ENCODE measurements at places on chromosomes 11 and 22.

DNA sequence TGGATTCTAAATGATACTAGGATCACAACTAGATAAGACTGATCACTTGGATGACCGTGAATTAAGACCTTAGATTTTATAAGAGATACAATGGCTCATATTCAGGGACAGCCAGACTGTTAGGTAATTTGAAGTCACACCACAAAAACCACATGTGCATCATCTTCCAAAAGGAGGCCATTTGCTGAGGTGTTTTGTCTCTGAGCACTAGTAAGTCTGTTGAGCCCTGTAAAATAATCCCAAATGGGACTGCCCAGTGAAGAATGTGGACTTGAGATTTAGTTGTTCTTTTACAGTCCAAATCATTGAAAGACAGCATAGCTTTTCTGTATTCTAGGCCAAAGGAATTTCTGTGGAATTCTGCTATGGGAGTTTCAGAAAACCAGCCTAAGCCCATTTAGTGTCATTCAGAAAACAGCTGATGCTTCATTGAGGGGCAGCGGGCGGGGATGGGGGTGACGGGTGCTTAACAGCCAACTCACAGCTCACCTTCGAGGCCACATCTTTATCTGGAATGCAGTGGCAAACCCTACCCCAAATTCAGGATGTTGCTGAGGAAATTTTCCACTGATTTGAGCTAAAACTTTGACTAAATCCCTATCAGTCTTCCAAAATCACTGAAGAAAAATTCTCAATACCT, 80.1 kb upstream of the BIRC3 start:
- DNase-seq: no peak

- no peak for DNase-seq
Measured at GRCh38 chr11:77072851-77073327, 6.1 kb downstream of the CAPN5 start.

GRCh38 chr11:69296890-69297786, 3.2 kb downstream of the MYEOV start:
- DNase-seq: peak; percentile 91

DNA sequence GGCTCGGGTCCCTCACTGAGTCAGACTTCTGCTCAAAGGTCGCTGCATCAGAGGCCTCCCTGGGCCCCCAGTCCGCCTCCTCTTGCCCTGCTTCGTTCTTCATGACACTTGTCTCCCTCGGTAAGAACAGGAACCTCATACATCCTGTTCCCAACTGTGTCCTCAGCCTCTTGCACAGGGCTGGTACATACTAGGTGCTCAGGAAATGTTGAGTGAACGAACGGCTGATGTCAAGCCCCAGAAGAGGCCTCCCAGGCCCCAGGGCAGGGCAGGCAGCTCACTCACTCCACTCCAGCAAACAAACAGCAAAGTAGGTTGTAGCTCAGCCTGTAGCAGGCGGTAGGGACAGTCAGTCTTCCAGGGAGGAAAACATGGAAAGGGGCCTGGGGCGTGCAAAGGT, 17.2 kb downstream of the SYNGR1 start:
- no peak for DNase-seq

GRCh38 chr11:123434262-123434661, 4.2 kb downstream of the GRAMD1B start:
- no peak for DNase-seq

GRCh38 chr11:69823641-69824265, 4.5 kb upstream of the FGF3 start:
- DNase-seq: no peak

- DNase-seq: no peak
Measured at GRCh38 chr11:11211888-11212287, 141.2 kb downstream of the CSNK2A3 start.

DNA sequence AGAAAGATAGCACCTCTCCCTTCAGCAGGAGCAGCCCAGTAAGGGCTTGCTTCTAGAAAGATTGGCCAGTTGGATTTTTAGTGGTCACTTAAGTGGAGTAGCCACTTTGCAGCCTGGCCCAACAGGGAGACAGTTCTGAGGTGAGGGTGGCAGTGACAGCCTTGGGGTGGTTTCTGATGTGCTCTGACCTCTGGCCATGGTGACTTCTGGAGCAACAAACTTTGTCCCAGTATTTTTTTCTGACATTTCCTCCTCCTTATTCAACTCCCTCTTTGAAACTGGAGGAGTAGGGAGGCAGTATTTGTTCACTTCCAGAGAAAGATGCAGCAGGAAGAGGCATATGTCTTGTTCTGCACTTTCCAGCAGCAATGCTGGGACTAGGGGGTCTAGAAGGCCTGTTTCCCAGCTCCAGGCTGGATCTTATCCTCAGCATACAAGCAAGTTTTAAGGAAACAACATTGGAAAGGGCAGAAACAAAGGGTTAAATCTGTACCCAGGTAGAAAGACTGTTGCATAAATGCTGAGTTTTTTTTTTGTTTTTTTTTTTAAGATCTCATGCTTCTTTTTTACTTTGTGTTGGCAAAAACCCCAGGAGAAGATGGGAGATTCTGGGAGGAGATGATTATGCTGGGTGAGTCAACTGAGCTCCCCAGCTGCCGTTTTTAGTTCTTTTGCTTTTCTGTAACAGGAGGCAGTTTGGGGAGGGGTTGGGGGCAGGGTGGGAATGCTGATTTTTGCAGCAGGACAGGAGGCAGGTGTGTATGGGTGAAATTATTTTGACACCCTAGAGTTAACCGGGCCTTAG, 37.2 kb downstream of the RCOR2 start:
- DNase-seq: no peak

GRCh38 chr11:63554877-63555223, 8.3 kb downstream of the PLAAT2 start:
- DNase-seq: no peak

DNA sequence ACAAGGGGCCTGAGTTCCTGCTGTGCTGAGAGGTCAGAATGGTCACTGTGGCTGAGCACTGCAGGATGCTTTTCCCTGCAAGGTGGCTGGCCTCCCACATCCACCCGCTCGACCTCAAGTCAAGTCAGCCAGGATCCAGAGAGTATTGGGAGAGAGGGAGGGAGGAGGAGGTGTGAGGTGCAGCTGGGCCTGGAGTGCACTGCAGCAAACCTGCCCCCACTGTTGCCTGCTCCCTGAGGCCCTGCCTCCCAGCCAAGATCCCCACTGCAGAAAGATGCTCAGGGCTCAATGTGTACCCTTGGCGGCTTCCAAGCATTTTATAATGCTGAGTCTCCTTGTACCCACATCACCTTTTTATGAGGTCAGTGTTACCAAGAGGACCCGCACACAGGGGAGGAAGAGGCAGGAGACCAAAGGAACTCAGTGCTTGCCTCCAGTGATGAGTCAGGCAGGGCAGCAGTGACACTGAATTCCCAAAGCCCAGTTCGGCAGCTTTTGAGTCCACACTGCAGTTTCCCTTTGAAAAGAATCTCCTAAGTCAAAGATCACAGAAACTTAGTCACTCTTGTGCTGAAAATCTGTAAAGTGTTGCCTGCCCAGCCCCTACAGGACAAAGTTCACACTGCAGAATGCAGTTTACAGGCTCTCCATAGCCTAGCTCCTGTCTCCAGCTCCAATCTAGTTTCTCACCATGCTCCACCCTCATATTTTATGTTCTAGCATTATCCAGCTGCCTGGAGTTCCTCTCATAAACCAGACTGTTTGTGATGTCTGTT, 3.1 kb downstream of the ENDOD1 start:
- DNase-seq: no peak

DNA sequence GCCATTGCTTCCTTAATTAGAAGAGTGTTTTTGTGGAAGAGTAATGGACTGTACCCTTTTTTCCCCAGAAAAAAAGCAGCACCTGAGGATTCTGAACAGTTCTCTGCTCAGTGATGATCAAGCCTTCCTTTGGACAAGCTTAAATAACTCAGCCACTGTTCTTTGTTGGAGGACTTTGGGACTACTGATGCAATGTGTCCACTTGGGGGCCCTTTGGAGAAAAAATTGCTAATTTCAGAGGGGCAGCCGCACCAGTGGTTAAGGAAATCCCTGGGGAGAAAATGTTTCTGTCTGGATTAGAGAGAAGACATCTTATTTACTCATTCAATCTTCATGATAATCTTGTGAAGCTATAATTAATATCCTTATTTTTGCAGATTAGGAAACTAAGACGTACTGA, 5.3 kb upstream of the KMT2A start:
- DNase-seq: no peak

- no peak for DNase-seq
Measured at GRCh38 chr11:3712274-3712673, 41.1 kb upstream of the CHRNA10 start.

- DNase-seq: no peak
Measured at GRCh38 chr11:76337923-76338322, 43.0 kb downstream of the THAP12 start.

- no peak for DNase-seq
Measured at GRCh38 chr11:6206456-6207180, 1.3 kb downstream of the C11orf42 start.

GRCh38 chr11:118687906-118688305, 8.5 kb upstream of the TREH start:
- no peak for DNase-seq

DNA sequence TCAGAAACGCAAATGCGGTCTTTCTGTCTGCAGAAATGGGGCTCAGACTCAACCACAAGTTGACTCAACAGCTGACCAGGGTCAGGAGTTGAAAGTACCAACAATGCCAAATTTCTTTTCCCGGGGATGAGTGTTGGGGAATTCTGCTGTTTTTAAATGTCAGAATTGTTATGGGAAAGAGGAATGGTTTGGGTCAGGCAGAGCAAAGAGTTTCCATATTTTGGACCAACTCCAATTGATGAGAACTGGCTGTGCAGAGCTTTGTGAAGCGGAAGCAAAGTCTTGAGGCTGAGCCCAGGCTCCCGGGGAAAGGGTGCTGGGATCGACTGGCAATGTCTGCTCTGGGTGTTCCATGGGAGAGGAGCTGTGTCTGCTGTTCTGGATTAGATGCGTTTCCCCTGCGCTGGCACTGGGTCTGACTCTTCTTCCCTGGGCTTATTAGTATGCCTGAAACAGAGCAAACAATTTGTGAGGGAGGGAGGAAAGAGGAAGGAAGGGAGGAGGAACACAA, 36.2 kb downstream of the TXN2 start:
- peak; percentile 85 for DNase-seq

DNA sequence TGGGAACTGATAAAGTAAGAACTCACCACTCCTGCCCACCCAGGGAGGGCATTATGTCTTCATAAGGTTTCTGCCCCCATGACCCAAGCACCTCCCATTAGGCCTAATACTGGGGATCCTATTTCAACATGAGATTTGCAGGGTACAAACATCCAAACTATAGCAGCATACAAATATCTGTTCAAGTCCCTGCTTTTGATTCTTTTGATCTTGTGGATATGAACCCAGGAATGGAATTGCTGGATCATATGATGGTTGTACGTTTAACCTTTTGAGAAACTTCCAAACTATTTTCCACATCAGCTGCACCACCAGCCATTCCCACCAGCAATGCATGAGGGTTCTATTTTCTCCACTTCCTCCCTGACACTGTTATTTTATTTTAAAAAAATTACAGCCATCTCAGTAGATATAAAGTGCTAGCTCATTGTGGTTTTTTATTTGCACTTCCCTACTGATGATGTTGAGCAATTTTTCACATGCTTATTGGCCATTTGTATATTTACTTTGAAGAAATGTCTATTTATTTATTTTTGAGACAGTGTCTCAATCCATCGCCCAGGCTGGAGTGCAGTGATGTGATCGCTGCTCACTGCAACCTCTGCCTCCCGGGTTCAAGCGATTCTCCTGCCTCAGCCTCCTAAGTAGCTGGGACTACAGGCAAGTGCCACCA, 7.1 kb upstream of the ATG16L2 start:
- no peak for DNase-seq

- no peak for DNase-seq
Measured at GRCh38 chr11:12482839-12483238, 105.5 kb downstream of the PARVA start.

- DNase-seq: no peak
Measured at GRCh38 chr11:9386901-9387300, 2.4 kb downstream of the IPO7 start.

DNA sequence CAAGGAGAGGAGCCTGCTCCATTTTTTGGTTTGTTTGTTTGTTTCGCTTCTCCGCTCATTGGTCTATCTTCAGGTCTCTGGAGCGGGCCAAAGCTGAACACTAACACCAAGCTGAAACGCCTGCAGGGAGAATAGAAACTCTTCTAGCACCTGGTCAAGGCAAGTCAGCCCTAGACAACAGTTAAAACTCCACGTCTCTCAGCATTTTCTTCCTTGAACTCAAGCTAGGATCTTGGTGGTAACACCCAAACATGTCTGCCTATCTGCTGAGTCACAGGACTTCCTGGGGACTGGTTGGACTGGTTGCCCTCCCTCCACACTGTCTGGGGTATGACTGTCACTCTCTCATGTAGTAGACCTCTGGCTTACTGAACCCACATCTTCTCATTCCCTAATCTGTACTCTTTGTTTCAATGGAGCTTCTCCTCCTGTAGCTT, 23.9 kb upstream of the RBFOX2 start:
- DNase-seq: no peak

- no peak for DNase-seq
Measured at GRCh38 chr11:117705866-117706265, 91.2 kb downstream of the DSCAML1 start.

DNA sequence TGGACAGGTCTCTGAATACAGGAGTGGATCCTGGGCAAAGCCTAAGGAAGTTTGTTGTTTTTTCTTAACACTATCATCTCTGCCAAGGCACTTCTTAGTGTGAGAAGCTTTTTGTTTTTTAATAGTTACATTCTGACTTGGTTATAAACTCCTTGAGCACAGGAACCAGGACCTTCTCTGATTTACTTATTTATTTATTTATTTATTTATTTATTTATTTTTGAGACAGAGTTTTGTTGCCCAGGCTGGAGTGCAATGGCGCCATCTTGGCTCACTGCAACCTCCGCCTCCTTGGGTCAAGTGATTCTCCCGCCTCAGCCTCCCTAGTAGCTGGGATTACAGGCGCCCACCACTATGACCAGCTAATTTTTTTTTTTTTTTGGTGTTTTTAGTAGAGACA, 11.0 kb downstream of the RNF185 start:
- no peak for DNase-seq

- no peak for DNase-seq
Measured at GRCh38 chr11:122103321-122103720, 12.7 kb downstream of the BLID start.

DNA sequence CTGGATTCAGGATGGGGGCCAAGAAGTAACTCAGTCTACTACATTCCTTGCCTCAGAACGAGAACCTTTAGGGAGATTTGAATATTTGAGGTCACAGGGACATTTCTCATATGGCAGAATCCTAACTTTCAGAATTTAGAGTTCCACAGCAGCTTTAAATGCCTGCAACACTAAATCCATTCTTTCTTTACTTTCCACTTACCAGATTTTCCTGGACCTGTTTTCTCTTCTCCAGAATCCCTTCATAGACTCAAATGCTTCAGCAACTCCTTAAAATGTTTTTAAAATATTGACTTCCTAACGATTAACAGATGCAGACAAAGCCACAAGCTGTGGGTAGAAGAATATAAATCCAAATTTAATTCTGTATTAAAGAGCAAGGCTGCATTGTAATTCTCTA, 63.1 kb downstream of the PRSS23 start:
- no peak for DNase-seq

DNA sequence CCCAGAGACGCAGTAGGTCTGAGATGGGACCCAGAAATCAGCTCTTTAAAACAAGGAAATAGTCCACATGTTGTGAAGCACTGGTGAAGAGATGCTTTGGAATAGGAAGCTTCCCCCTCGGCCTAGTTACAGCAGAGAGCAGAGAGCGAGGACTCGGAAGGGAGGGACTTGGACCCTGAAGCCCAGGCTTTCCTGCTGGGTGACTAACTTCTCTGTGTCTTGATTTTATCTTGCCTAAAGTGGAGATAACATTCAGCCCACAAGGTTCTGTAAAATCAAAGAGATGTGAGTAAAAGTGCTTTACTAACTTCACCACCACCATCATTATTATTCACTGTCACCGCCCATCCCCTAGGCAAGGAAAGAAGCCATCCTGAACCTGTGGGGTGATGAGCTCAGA, 58.4 kb downstream of the THAP12 start:
- no peak for DNase-seq
